ENCODE measurements at places on chromosomes 3 and 15. TPM values are rescaled to one million over a fixed set of nuclear protein-coding genes. Genes with fewer than 3 reads are reported as not detected.

GRCh38 chr3:4776399-4776979, 202.7 kb upstream of the BHLHE40 start:
- DNase-seq, result no peak

- no peak for DNase-seq
Observed at GRCh38 chr15:101003081-101003480, 83.9 kb downstream of the LRRK1 start.

GRCh38 chr3:46349484-46350261, 4.2 kb upstream of the CCR2 start:
- DNase-seq, result no peak

Gene NANOGP8
- 0.09 TPM for polyA plus RNA-seq

- DNase-seq, result peak; percentile 92
Observed at GRCh38 chr3:149180057-149180573, 41.5 kb downstream of the CP start.

GRCh38 chr3:15511156-15511555, 10.3 kb downstream of the COLQ start:
- no peak for DNase-seq

DNA sequence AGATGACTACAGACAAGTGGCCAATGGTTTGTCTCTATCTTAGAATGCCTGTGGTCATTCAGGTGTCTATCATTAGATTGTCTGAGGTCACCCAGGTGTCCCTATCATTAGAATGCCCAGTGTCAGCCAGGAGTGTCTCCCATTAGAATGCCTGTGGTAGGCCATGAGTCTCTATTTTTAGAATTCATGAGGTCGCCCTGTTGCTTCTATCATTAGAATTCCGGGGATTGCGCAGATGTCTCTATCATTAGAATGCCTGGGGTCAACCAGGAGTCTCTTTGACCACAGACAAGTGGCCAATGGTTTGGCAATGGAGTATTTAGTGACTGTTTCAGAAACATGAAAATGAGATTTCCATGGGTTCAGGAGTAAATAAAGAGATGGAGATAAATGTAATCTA, 7.6 kb downstream of the RTP2 start:
- no peak for DNase-seq

DNA sequence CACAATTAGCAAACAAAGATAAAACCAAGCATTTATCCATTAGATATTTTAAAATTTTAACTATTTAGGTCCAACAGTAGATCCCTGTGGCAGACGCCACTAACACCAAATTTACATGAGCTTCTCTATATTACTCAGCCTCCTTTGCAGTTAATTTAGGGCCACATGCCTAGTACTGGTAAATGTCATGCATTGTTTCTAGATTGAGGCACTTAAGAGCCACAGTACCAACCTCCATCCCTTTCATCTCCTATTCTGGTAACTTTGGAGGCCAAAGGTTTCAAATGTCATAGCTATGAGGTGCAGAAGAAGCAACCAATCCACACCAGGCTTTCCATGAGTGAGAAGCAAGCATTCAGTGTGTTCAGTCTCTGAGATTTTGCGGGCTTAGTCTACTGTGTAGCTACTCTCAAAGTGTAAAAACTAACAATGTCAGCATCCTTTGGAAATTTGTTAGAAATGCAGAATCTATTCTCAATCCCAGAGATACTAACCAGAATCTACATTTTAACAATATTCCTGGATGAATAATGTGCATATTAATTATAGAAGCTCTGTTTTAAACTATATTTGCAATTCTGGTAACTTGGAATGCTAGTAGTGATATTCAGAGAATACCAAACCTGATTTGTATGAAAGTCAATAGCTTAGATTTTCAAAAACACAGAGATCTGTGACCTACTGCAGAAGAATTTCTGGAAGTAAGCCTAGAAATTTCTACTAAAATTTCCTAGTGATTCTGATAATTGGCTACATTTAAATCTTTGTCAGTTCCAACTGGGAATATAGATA, 206.3 kb upstream of the CD96 start:
- DNase-seq, result no peak

Gene CKMT1B
- polyA plus RNA-seq, result 2.7 TPM

Data from right cardiac atrium (tissue), 5 donors.